ENCODE measurements at places on chromosomes 7 and 10. TPM values are rescaled to one million over a fixed set of nuclear protein-coding genes. Genes with fewer than 3 reads are reported as not detected.

Gene PRLHR
- not detected for total RNA-seq

- DNase-seq = no peak
Measured at GRCh38 chr10:58723186-58723585, 210.5 kb downstream of the BICC1 start.

DNA sequence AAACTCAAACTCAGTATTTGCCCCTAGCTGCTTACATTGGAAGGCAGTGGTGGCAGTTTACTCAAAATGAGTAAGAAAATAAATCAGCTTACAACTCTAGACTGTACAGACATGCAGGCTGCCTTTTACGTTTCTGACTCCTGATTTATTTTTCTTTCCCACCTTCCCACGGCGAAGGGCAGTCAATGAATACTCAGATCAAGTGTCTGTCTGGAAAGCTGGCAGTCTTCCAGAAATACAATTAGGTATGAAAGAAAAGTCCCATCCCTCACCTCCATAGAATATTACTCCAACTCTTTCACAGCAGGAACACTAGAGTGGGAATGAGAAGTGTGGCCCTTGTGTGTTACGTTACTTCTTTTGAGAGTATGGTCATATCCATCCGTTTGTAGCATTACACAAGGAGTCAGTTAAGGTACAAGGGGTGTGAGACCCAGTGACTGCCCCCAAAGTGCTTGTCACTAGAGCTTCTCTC lies 1.3 kb upstream of the PAPSS2 start:
- no peak for DNase-seq

DNA sequence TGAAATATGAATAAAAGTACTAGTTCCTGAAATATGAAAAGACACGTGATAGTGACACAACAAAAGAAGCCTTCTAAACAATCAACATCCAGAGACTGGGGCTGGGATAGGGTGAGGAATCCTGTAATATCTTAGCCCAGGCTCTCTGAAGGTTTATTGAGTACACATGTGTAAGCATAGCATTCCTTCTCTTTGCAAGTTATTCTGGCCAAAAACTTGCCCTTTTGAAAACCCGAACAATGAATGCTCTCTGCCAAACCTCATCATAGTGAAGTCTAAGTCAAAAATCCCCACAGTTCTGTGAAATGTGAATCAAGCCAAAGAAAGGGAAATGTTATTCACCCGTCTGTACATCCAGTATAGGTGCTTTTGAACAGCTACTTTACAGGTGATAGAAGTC lies 11.6 kb downstream of the SEMA3D start:
- DNase-seq = no peak

DNA sequence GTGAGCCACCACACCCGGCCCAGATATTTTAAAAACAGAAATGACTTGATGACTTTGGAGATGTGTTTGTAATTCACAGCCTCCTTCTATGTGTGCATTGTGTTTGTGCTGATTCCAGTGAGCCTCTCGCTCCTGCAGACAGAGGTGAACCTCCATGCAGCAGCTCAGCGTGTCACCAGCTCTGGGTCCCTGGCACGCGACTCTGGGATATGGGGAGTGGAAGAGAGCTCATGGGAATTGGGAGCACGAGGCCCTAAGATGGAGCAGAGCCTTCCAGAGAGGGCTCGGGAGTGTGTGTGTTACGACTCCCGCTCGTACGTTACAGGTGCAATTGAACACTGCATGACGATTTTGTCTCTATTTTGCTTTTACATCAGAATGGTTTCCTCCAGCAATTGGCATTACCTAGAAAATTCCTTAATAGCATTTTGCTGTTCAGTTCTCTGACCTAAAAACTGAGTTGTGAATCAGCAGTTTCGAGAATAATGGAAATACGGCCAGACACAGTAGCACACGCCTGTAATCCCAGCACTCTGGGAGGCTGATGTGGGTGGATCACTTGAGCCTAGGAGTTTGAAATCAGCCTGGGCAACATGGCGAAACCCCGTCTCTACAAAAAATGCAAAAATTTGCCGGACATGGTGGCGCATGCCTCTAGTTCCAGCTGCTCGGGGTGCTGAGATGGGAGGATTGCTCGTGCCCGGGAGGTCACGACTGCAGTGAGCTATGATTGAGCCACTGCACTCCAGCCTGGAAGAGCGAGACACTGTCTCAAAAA lies 204.6 kb downstream of the CUX1 start:
- DNase-seq = no peak

Gene NPSR1
- total RNA-seq = not detected

Gene PDE6C
- not detected for total RNA-seq

Gene H2BK1
- not detected for total RNA-seq

- no peak for DNase-seq
Measured at GRCh38 chr7:27686315-27686714, 23.6 kb upstream of the HIBADH start.

GRCh38 chr10:123854498-123854897 lies 37.1 kb downstream of the CPXM2 start:
- no peak for DNase-seq

DNA sequence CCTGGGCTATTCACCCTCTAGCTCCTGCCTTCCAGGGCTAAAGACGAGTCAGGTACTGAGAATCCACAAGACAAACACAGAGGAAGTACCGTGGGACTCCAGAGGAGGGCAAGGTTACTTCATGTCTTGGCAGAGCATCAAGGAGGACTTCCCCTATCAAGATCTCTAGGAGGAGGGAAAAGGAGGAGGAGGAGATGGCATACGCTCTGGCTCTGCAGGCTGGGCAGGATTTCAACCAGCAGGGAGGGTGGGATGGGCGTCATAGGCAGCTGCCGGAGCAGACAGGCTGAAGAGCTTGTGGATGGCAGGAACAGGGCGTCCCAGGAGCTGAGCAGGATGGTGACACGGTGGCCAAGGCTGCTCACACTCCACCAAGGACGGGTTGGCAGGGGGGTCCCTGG lies 21.3 kb downstream of the MDH2 start:
- peak; percentile 99 for DNase-seq
